ENCODE measurements at places on chromosomes 6 and 20.

DNA sequence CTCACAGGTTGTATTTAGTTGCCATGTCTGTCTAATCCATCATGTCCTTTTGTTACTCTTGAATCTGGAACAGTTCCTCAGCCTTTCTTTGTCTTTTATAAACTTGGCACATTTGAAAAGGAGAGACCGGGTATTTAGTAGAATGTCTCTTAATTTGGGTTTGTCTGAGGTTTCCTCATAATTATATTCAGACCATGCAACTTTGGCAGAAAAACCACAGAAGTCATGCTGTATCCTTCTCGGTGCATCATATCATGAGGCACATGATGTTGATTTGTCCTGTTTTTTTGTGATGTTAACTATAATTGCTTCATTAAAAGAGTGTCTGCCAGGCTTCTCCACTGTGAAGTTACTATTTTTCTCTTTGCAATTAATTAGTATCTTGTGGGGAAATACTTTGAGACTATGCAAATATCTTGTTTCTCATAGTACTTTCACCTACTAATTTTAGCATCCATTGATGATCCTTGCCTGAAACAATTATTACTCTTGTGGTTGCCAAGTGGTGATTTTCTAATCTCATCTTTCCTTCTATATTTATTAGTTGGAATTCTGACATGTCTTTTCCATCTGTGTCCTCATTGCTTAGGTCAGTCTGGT lies 837.3 kb downstream of the DHX35 start:
- DNase-seq, result no peak

DNA sequence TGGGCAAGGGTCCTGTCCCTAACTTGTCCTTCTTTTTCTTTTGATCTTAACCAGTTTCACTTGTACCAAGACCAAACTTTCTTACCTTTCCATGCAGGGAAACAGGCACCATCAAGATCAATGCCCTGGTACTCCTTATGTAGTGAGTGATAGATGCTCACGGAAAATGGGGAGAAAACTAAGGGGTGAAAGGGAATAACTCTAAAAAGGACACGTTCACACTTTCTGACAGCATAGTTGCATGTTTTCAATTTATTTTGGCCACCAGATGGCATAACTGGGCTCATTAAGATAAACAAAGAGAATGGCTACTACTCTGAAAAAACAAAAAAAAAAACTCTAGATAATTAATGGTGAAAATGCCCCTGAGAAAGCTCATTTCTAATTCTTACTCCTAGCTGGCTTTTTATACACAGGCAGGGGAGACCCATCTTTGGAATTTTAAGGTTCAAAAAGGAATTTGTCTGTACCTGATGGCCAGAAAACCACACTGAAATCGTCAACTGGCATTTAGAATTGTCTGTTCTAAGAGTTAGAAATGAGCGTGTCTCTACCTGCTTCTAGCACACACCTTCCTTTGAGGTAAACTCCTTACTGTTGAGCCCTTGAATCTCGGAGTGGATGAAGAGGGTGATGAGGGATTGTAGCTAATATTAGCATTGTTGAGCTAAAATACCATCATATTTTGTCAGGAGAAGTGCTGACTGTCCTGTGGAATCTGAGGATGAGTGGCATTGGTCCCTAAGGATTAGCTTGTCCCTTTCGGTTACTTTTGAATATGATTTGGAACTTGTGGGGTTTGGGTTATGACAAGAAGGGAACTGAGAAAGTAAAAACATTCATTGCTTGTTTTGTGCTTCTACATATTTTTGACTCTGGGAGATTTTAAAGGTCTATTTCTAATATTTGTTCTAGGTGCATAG lies 62.2 kb upstream of the DDR1 start:
- DNase-seq, result peak; percentile 70

GRCh38 chr6:138371452-138371711 lies 6.3 kb upstream of the SMIM28 start:
- no peak for DNase-seq

DNA sequence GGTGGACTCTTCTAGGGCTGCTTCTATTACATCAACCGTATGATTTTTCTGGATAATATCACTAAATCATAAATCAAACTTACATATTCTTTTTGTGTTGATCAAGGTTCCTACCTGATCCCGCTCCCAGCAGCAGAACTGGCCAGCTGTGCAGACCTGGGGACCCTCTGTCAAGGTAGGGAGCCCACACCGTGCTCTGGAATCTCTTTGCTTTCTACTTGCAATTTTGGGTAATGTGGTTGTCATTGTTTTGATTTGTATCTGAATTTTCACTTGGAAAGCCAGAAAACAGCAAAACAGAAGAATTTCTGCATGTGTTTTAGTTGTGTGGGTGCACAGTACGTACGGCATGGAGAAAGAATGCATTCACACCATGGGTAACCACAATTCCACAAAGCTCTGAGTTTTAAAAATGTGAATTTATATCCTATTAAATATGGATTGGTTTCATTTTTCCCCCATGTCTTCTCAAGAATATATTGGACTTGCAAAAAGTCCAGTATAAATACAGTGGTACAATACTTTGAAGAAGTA lies 80.1 kb downstream of the ADGRG6 start:
- DNase-seq, result no peak

DNA sequence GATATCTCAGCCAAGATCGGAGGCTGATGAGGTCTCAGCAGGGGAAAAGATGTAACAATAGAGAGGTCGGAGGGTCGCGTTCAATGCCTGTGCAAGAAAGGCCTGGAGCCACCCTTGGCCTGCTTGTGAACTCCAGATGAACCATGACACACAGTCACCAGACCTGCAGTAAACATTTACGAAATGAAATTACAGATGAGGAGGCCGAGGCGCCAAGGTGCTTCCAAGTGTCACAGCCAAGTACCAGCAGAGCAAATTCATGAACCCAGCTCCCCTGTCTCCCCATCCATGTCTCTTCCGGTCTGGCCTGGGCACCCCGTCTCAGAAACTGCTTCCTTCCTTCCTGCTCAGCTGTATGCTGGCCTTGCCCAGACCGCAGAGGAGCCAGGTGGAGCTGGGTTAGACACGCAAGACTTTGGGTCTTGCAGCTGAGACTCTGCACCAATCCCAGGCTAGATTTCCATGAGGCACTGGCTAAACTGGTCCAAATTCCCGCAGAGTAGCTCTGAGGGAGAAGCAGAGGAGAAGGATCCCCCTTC lies 48.1 kb downstream of the CHMP4B start:
- DNase-seq, result peak; percentile 41

- DNase-seq, result peak; percentile 52
Observed at GRCh38 chr20:62929051-62929538, 2.8 kb upstream of the DIDO1 start.

DNA sequence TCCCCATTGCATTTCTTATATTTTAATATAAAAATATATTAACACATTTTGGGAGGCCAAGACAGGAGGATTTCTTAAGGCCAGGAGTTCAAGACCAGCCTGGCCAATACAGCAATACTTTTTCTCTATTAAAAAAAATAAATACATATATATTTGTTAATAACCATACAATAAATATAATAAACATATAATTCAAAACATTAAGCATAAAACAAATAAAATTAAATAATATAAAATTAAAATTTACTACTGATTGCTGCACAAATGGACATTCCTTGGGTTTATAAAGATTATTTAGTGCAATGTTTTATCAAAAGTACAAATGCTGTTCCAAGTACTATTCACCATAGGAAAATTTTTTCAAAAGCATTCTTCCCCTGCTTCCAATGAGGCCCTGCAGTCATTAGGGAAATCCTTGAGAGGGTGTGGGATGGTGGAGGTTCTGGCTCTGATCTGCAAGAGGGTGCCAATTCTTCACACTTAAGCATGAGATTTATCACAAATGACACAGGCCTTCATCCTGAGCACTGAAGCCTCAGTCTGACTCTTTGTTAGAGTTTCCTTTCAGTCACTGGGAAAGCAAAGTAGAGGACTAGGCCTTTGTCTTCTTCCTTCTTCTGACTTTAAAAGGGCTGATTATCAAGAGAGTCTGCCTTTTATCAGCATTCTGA lies 596.7 kb downstream of the EPM2A start:
- DNase-seq, result no peak

DNA sequence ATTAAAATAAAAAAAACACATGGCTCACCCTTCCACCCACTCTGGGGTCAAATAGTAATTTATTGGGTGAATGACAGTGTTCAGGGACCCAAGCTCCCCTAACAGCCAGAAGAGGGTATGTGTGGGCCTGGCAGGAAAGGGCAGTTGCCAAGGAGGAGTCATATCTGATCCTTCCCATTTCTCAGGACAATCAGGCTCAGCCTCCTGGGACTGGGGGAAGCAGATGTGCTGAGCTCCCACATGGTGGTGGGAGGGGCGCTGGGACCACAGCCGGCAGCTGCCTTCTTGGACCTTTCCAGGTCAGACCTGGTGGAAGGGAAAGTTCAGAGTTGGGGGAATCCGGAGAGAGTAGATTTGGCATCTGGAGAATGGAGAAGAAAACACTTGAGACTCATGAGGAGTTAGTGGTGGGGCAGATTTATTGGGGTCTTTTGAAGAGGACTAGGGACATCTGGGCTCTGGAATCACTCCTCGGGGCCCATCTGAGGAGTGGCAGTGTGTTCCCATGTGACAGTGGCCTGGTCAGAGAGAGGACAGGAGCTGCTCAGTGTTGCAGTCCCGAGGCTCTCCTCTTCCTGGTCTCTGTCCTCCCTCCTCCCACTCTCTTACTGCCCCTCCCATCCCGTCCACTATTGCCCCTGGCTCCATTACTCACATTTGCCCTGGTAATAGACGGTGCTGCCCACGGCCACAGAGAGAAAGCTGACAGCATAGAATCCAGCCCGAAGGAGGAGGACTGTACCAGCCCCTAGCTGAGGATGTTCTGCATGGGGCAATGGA lies 3.0 kb downstream of the LST1 start:
- DNase-seq, result no peak

DNA sequence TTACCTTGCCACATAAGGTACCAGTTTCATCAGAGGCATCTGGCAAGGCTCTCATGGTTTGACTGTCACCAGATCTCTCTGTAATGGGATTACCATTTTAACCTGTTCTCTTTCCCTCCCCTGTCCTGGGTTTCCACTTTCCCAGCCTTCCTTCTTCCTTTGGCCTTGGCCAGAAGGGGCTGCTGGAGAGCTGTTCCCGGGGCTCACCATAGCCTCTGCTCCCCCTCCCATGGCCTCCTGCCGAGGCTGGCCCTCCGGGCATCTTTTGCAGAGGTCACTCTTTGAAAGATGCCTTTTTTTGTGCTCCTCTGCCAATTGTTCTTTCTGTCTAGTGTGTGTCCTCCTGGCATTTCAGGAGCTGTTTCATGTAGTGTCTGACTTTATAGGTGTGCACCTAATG lies 100.7 kb upstream of the SCP2D1 start:
- DNase-seq, result no peak

- no peak for DNase-seq
Observed at GRCh38 chr6:93242049-93242448, 177.3 kb downstream of the EPHA7 start.

- peak; percentile 53 for DNase-seq
Observed at GRCh38 chr6:154932515-154933027, 62.5 kb upstream of the TIAM2 start.

DNA sequence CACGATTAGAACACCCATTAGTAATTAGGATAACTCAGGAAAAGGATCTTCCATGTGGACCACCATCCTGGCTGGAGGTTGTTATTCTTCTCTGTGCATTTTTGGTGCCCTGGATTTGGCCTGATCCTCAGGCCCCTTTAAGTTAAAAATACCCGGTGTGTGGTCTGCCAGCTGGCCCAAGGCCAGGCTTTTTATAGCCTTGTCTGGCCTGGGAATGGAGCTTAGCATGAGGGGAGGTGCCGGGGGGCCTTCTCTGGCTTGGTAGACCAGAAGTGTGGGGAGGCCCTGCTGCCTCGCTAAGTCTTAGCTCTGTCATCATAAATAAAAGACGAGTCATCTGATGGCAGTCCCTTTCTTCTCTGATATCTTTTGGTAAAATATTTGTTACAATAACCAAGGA lies 71.4 kb downstream of the ARID1B start:
- peak; percentile 60 for DNase-seq

DNA sequence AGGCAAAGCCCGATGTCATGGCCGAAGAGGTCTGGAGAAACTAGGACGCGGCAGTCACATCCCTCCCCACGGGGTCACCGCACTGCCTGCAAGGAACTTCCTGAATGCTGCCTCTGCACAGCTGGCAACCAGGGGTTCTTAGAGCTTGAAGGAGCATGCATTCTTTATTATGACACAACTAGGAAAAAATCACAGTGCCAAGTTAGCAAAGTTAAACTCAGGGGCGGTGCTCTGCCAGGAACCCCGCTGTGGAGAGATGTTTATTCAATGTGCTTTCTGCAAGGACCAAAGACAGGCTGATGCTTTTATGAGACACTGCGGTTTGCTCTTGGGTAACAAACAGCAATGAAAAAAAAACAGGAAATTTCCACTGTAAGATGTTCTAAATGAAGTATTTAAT lies 287.3 kb upstream of the FOXQ1 start:
- DNase-seq, result no peak

DNA sequence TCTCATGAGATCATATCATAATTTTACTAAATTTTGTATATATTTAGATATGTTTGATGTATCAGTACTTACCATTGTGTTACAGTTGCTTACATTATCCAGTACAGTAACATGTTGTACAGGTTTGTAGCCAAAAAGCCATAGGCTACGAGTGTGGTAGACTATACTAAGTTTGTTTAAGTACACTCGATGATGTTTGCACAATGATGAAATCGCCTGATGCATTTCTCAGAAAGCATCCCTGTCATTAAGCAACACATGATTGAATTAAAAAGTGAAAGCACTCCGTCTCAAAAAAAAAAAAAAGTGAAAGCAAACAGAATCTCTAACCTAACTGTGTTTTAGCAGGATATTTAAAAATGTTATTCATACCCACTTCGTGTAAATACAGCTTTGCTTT lies 104.9 kb upstream of the TFAP2D start:
- no peak for DNase-seq

GRCh38 chr20:40168981-40169620 lies 519.9 kb downstream of the MAFB start:
- DNase-seq, result no peak

DNA sequence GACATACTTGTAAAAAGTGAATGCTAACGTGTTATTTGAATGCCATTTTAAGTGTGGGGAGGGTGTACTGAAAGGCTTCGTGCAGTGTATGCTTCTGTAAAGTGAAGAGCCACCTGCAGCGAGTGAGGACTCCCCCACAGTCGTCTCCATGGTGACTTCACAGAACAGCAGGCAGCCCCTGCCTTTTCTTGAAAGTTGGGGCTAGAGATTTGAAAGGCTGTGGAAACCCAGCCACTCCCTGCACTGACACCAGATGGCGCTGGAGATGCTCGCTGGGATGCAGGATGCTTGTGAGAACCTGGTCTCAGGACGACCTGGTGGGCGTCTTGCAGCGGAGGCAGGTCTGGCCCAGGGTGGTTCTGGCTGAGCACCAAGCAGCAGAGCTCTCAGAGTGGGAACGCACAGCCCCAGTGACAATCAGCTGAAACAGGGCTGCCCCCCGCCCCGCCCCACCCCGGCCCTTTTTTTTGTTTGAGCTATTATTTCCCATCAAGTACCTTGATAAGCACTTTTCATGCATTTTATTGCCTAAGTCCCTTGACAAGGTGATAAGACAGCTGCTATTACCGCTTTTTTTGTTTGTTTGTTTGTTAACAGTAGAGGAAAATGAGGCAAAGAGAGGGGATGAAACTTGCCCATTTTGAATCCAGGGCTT lies 150.3 kb downstream of the SYCP2 start:
- peak; percentile 35 for DNase-seq
